Stimulated activated naive CD8-positive, alpha-beta T cell treated with anti-CD3 and anti-CD28 coated beads, Interleukin-15, Interleukin-2, amounts not matched to agents 100 U/mL and 50 U/mL, for 24 hours (primary cell): ENCODE measurements at places on chromosomes 2 and 18.

DNA sequence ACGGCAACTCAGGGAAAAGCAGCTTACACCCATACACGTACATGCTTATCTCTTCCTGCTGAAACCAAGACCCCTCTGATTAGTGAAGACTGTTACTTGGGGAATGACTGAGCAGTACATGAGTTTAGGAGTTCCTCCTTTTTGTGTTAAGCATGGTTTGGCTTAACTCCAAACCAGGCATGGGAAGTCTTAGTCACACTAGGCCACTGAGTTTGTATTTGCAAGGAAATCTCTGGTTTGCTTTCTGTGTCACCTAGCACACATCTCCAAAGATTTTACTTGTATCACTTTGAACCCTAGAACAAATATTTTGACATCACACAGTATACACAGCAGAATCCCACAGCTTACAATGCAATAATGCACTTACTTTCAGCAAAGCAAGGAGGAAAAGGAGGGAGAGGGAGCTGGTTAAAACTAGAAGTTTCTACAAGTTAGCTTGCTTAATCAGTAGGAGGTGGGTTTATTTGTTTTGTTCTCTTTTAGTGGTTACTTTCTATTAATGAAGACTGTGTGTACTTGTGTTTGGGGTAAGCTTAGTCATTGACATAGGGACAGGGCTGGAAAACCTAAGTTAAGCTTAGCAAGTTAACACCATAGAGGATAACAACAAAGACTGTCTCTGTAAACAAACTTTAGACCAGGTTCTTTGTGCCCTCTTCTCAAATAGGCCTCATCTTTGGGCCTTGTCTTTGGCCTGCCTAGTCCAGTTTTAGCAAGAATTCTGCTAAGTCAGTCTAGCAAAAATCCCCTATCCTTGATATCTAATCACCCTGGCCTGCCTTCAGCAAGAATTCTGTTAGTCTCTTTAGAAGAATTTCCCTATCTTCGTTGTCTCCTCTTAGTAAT lies 219.4 kb downstream of the MREG start:
- DNase-seq, result peak; percentile 41

DNA sequence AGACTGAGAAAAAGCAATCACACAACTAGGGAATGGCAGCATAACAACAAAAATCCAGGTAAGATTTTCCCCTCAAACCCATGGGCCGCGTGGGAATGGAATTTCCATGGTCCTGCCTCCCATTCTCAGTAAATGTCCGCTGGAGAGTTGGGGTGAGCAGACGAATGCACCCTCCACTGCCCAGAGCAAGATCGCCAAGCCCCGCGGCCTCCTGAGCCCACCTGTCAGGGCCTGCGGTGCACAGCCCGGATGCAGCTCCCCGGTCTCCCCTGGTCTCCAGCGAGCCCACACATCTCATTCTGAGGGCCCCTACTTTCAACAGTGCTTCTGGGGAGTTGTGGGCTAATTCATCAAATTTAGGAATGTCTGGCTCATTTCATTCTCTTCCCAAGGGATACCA lies 327.4 kb upstream of the HS6ST1 start:
- DNase-seq, result no peak

- no peak for DNase-seq
Observed at GRCh38 chr2:98912221-98912851, 23.7 kb downstream of the CRACDL start.

DNA sequence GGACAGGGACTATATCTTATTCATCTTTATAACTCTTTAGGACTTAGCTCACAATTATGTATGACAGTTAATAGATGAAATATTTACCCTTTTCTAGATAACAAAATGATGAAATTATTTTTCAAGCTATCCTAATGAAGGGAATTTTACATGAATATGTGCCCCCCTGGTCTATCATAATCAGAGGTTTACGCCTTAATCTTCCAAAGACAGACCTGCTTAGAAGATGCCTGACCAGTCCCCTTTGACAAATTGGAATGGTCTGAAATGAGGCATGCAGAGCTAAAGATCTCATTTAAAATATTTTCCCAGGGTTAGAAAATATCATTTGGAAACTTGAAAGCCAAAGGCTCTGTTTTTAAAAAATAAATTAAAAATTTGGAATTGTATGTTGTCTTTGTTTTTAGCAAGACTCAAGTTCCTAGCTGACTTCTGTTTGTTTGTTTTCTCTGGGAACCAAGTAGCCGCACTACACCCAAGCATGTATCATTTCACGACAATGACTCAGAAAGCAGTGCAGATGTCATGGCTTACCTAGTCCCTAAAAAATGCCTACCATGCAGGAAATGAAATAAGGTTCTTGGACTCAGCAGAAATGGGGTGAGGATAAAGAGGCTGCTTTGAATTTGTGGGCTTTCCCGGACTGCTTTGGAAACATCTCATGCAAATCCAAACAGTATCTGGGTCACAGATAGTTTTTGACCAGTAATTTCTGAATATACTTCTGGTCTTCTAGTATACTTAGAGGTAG lies 162.1 kb downstream of the ZEB2 start:
- DNase-seq, result no peak

GRCh38 chr18:26729449-26729848 lies 136.1 kb downstream of the AQP4 start:
- DNase-seq, result no peak

- DNase-seq, result no peak
Observed at GRCh38 chr2:64101141-64101591, 43.1 kb downstream of the PELI1 start.

DNA sequence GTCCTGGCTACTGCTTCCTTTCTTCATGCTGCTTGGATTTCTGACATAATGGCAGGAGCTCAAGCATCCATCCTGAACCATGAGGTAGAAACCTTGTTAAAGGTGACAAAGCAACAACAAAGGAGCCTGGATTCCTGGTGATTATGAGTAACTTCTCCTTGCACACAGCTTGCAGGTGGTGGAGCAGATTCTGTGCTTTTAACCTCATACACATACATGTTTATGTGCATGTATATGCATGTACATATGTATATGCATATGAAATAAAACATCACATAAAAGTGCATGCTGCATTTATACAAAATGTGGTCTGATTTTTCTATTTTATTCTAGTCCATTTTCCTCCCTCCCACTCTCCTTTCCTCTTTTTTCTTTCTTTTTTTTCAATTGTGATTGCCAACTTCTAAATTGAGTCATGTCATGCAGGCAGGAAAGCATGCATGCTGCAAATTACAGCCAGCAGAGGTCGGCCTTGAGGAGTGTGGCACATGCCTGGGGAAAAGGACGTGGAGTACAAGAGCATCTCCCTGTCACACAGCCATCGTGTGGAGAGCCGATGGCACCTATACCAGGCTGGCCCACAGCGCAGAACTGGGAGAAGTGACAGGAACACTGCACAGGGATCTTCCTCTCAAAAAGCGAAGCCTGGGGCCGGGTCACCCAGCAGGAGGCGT lies 17.9 kb downstream of the LCT start:
- DNase-seq, result peak; percentile 66

- DNase-seq, result no peak
Observed at GRCh38 chr2:107592280-107592624, 234.4 kb upstream of the RGPD4 start.

DNA sequence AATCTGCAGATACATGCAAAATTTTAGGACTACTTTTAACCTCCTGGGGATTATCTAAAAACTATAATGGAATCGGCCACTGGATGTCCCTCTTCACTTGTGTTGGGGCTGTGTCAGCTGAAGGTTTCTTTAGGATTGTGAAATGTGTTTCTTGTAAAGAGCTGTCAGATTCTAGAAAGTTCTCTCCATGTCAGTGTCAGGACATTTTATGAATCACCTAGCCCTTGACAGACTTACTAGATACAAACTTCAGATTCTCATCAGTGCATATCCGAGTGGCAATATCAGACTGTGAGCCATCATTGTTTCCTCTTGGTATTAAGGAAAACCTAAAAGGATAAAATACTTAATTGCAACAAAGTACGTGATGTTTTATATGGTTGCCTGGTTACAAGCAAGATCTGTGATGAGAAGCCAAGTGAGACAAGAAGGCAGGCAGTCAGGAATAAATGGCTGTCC lies 107.3 kb downstream of the CPS1 start:
- no peak for DNase-seq

DNA sequence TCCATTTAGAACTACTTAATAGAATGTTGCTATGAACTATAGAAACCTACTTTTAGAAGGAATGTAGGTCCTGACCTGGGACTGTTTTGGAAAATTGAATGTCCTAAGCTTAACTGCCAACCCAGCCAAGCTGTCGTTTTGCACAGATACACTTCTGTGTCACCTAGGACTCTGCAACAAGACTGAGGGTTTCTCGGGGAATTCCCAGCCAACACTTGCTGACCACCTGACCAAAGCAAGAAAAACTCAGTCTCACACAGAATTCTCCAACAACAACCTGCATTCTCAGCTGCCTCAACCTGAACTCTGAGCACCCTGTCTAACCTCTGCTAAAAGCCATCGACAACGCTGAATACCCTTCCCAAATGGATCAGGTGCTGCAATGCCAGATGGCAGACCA lies 128.2 kb downstream of the SS18 start:
- no peak for DNase-seq

GRCh38 chr2:74577448-74577847 lies 22.9 kb downstream of the DOK1 start:
- no peak for DNase-seq

DNA sequence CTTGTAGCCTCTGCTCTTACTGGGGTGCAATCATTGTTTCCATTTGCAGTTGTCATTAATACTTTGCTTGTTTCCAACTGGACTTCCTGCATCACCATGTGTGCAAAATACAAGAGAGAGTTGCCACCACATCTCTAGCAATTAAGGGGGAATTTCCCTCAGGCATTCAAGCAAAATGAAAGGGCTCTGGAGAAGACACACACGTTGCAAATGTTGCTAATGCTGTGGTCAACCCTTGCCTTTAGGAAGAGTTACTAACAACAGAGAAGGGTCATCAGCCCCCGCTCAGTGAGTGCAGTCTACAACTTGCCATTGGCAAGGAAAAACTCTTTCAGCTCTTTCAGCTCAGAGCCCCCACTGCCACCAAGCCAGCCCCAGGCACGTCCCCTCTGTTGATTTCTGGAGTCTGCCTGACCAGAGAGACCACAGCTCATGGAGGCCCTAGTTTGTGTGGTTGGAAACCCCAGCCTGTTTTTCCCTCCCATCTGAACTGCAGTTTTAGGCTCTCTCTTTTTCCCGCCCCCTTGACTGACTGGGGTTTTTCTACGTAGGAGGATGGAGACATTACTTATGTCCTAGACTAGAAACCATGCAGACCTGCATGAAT lies 25.9 kb upstream of the GPR45 start:
- no peak for DNase-seq

DNA sequence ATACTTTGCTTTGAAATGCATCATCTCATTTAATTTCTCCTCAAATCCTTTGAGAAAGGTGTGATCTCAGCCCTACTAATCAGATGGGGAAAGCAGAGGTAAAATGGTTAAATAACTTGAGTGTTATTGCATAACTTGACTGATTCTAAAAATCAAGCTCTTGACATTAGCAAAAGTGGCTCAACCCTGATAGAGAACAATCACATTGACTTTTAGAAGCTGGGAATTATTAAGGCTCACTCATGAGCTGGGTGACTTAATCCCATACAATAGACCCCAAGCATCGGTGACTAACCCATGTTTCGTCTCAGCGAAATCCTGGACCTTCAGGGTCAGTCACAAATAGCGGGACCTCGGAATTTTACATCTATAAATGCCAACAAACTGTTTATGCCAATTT lies 378.9 kb downstream of the NBAS start:
- no peak for DNase-seq

DNA sequence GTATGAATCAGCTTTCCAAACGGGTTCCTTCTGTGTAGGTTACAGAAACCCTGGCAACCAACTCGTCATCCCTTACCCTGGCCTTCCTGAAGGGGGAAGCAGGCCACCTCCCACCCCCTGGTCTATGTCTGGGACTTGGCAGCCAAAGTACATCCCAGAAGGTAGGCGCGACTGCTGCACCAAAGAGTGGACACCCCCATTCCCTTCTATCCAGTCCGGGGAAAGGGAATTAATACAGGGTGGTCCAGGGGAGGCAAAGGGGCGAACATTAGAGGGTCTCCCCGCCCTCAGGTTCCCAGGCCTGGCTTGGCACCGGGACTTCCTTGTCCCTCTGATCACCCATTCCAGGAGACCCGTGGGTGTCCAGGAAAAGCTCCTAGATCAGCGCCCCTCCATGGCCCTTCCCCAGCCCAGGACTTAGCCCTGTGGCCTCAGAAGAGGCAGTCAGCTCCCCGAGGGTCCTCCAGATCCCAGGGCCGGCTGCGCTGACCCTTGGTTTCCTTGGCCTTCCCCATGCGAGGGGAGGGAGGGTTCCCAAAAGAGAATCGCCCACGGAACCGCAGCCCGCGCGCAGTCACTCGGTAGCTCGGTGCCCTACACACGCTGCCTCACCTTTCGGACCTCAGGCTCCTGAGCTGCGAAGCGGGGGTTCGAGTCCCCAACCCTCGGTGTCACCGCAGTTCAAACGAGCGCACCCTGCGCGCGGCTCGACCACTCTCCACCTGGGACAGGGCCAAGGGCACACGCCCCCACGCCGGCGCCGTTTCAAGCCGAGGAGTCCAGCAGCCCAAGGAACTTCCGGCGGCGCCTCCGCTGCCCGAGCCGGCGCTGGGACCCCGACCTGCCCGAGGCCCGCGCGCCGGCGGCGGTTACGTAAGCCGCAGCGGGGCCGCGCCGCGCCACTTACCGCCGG lies at the start of gene PER2:
PER2 (minus strand) TSS at position 874 of the 913 bp plus-strand sequence. CDS start 10,674 bp downstream, outside the sequence.
- peak; percentile 55 for DNase-seq

DNA sequence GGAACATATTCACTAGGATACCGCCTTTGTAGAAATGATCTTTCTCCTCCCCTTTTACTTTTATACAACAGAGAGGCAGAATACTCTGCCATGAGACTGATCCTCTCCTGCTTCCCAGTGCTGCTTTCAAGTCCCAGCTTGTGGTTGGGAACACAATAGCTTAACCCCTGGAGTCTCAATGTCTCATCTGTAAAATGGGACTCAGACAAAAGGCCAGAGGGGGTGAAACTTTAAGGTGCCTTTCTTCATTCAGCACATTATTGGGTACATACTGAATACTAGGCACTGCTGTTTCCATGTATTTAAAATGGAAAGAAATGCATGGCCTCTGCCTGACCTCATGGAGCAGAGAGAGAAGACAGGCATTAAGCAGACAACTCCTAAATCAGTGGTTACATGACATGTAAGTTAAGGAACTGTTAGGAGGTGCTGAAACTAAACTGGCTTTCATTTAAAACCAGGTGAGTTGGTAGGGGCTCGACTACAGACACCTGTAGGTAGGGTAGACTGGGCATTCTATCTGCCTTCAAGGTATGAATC lies 53.8 kb downstream of the MAP4K4 start:
- DNase-seq, result no peak

DNA sequence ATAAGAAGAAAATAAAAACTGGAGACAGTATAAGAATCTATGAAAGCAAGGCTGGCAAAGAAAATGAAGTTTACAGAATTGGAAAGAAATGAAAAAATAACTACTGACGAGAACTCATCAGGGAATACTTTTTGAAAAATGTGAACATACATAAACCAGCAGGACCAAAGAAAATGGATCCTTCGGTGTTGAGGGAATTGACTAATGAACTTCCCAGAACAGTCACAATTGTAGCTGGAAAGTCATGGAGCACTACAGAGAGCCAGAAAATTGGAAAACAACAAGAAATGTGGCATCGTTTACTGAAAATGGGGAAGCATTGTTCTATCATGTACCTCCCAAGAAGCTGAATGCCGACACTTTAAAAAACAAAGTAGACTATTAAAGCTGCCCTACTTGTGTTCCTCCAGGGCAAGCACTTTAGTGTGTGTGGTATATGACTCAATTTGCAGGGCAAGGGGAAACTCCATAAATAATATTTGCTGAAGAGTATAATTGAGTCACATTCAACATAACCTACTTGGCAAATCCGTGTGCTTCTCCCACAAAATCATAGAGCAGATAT lies 1221.6 kb upstream of the NRXN1 start:
- no peak for DNase-seq
